NCI-H1694 (cell line): ENCODE measurements at places on chromosomes 6 and 20.
A peak's percentile ranks its signal among the peaks of the same experiment; 100 is the strongest.

- DNase-seq: peak; percentile 62
Measured at GRCh38 chr6:34020807-34021553, 124.9 kb downstream of the GRM4 start.

DNA sequence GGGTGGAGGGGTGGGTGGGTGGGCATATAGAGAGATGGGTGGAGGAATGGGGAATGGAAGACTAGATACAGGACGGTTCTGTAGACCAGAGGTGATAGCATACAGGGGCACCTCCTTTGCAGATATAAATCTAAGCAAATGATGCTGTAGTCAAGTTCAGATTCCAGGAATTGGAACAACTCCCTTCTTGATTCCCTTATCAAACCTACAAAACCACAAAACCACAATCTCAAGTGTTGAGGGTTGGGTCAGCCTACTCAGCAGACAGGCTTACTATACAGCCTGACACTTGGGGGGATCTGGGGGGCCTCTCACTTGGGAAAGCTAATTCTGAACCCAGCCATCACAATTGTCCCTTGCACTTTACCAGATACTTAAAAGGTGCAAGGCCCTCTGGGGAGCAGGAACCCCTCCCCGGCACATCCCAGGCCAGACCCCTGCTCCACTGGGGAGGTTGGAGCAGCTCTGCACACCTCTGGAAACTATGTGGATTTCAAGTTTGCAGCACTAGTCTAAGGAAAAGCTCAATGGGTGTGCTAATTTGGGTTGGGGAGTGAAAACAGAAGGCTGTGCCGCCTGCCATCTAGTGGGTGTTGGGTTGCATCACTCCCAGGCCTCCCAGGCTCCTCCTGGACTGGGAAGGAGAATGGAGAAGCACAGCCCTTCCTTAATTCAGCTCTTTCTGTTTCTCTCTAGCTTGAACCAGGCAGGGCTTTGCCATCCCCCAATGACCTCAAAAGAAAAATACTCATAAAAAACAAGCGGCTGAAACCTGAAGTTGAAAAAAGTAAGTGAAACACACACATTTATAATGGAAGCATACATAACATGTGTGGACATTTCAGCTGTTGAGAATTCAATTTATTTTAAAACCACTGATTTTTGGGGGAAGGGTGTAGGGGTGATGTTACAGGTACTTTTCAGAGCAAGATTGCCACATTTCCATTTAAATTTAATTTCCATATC lies 121.2 kb upstream of the LAMP5 start:
- DNase-seq: peak; percentile 70

DNA sequence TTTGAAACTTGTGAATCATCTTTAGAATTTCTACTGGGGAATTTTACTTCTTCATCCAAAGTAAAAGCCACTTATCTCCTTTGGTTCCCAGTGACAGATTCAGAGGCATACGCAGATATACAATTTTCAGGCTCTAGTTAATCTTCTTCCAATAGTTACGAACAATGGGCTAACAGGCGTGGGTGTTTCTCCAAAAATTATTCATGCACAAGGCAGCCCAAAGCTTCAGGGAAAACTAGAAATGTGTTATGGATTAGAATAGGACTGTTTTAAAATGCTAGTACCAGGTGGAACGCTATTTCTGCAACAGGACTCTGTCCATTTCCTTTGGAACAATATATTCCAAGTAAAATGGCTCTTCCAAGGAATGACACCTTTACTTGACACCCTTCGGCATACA lies 102.2 kb downstream of the ZNF217 start:
- DNase-seq: no peak

DNA sequence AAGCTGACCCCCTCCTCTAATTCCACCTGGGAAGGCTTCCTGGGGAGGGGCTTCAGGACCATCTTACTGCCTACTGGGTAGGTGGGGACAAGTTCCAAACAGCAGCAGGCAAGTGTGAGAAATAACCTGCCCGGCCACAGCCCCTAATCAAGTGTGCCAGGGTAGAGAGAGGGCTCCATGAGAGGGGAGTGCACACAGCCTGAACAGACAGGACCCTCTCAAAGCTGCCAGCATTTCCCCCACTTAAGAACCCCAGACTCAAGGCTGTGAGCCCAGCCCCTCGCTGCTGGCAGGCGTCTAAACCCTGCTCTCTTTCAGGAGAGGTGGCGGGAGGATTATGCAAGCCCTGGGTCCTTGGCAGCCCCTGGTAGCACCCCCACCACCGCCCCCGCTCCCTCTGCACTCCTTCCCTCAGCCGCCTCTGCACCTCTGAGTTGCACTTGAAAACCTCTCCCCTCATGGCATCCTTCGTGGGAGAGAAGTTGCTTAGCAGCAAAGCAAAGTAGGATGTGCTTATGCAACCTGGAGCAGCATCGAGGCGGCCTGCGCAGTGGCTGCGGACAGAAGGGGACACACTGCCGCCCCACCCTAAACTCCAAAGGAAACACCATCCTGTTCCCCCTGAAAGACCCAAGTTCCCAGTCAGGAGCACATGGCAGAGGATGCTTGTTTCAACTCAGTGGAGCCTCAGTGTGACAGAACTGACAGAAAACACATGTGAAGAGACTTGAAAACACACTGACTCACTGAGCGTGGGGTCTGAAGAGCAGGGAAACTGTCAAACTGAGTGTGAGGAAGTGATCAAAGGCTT lies 10.5 kb downstream of the DDRGK1 start:
- DNase-seq: no peak

DNA sequence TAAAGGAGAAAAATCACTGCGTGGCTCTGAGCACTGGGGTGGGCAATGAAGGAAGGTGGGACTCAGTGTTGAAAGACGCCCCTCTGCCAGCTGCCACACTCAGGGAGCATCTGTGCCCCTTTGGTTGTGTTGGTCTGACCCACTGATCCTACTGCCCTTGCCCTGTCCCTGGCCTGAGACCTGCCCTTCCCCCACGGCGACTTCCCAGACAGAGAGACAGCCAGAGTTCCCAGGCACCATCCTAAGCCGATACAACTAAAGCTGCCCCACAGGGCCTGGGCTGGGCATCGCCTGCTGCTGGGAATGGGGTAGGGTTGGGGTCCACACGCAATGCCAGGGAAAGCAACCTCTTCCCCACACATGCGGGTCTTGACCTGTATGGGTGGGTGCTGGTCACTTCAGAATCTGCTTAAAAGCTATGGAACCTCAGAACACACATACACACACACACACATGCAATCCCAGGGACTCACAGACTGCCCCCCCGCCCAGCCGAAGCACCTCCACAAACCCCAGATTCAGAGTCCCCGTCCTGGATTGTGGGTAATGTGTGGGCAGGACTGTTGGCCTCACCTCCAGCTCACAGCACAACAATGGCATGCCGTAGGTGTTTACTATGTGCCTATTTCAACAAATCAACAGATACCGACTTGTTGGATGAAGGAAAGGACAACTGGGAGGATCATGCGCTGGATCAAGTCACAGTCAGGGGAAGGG lies 10.9 kb upstream of the SPDEF start:
- DNase-seq: no peak

GRCh38 chr6:169989594-169989993 lies 238.2 kb downstream of the ERMARD start:
- DNase-seq: no peak

- DNase-seq: no peak
Measured at GRCh38 chr6:131073577-131073976, 10.5 kb upstream of the EPB41L2 start.

DNA sequence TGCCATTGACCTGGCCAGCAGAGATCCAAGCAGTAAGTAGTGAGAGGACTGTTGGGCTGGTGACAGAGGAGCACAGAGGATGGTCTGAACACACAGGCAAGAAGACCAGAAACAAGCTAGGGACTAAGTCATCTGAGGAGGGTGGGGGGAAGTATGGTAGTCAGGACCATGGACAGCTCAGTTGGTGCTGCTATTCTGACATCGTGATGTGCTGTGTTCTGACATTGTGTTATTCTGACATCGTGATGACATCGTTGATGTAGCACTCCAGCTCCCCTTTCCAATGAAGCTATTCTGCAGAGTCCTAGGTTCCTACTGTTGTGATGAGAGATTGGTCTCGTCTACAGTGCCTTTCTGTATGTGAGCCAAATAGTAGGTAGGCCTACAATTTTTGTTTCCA lies 28.7 kb downstream of the CFAP206 start:
- DNase-seq: no peak

GRCh38 chr6:134056046-134056445 lies 3.6 kb upstream of the SLC2A12 start:
- DNase-seq: no peak

DNA sequence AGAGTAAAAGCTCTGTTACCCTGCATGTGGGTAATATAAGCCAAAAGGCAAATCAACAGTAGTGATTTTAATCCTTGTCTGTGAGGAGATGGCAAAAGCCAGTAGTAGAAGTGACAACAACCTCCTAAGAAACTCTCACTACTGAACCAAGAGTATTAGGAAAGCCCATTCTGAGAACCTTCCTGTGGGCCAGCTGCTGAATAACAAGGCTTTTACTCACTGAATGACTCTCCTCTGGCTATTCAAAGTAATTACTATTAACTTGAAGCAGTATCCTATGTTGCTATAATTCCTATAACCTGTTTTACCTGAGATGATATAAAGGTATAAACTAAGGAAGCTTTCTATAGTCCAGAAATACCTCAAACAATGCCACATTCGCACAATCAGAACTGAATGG lies 55.1 kb downstream of the CHD6 start:
- no peak for DNase-seq
